Activated CD4-positive, alpha-beta T cell treated with anti-CD3 and anti-CD28 coated beads, Interleukin-2, amount 10 ng/mL, durations not matched to agents 7 days and 5 days (primary cell): ENCODE measurements at places on chromosomes 4 and X.

GRCh38 chr4:26104056-26104685 lies 190.2 kb downstream of the SMIM20 start:
- H3K27me3 ChIP-seq, result peaks cover 5% of the 10 kb centered on the region
- H3K4me1 ChIP-seq, result peaks cover 6% of the 10 kb centered on the region
- H3K4me3 ChIP-seq, result no peak overlapping the region
- no peak for DNase-seq

GRCh38 chr4:95572304-95572991 lies 23.7 kb upstream of the UNC5C start:
- no peaks in the 10 kb centered on the region for H3K36me3 ChIP-seq
- H3K4me3 ChIP-seq, result no peak overlapping the region
- DNase-seq, result no peak
- H3K27me3 ChIP-seq, result peaks cover 6% of the 10 kb centered on the region
- H3K27ac ChIP-seq, result no peak overlapping the region

DNA sequence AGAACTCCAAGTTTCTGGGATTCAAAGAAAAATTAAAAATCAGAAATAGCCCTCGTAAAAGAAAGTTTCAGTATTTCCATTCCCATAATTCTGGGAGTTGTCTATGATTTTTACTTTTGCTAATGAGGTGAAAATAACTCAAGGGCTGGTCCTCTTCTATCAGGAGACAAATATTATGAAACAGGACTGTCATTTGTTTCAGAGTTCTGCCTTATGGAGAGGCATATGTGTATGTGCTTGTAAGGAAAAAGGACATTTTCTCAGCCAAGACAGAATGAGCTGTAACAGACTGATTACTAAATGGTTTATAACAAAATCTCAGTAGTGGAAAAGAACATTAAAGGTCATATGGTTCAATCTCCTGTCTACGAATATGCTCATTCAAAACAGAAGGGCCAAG lies 59.0 kb upstream of the TAB3 start:
- no peak overlapping the region for H3K4me3 ChIP-seq
- no peaks in the 10 kb centered on the region for H3K4me1 ChIP-seq
- peaks cover 2% of the 10 kb centered on the region for H3K27me3 ChIP-seq
- no peaks in the 10 kb centered on the region for H3K36me3 ChIP-seq
- DNase-seq, result no peak

- no peak for DNase-seq
- no peaks in the 10 kb centered on the region for H3K4me1 ChIP-seq
- no peaks in the 10 kb centered on the region for H3K27me3 ChIP-seq
- H3K27ac ChIP-seq, result no peak overlapping the region
- no peak overlapping the region for H3K4me3 ChIP-seq
- no peaks in the 10 kb centered on the region for H3K36me3 ChIP-seq
Observed at GRCh38 chrX:37644381-37645305, 40.9 kb upstream of the XK start.

DNA sequence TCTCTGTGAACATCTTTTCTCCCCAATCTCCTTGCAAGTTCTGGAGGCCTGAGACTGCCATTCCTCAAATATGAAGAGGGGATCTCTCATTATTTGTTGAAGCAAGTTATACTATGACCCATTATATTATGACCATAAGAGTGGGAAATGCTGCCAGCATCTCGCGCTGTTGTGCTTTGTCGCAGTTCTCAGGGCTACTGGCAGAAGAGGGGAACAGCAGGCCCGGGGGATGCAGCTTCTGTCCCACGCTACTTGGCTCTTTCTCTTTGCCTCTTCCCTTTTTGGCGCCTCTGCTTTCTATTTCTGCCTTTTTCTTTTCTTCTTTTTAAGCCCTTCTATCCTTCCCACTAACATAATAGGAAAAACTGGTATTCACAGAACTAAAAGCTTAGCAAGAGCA lies 64.2 kb downstream of the GEMIN8 start:
- H3K27me3 ChIP-seq, result no peaks in the 10 kb centered on the region
- no peak overlapping the region for H3K27ac ChIP-seq
- no peaks in the 10 kb centered on the region for H3K4me1 ChIP-seq
- DNase-seq, result no peak
- H3K36me3 ChIP-seq, result no peaks in the 10 kb centered on the region

GRCh38 chr4:47914220-47914925 lies at the start of gene NFXL1:
Gene NFXL1, minus strand, starts transcription at chr4:47914583. Its CDS starts 380 bp downstream, at chr4:47914203.
- peak; percentile 97 for DNase-seq
- peak within 1 kb of the TSS; percentile 97 for H3K4me3 ChIP-seq
- no peaks in the 10 kb centered on the region for H3K27me3 ChIP-seq
- H3K4me1 ChIP-seq, result peaks cover 36% of the 10 kb centered on the region
- peak within 1 kb of the TSS; percentile 94 for H3K27ac ChIP-seq

GRCh38 chr4:182449930-182450439 lies 206.8 kb downstream of the TENM3 start:
- no peak overlapping the region for H3K4me3 ChIP-seq
- peaks cover 62% of the 10 kb centered on the region for H3K27me3 ChIP-seq
- DNase-seq, result no peak
- peaks cover 3% of the 10 kb centered on the region for H3K36me3 ChIP-seq
- peaks cover 14% of the 10 kb centered on the region for H3K4me1 ChIP-seq

GRCh38 chrX:153717445-153717844 lies 6.7 kb downstream of the BCAP31 start:
- no peaks in the 10 kb centered on the region for H3K27me3 ChIP-seq
- H3K4me3 ChIP-seq, result no peak overlapping the region
- peaks cover 11% of the 10 kb centered on the region for H3K4me1 ChIP-seq
- H3K36me3 ChIP-seq, result peaks cover 39% of the 10 kb centered on the region

- no peak overlapping the region for H3K4me3 ChIP-seq
- no peaks in the 10 kb centered on the region for H3K4me1 ChIP-seq
- DNase-seq, result no peak
- H3K27me3 ChIP-seq, result no peaks in the 10 kb centered on the region
- H3K27ac ChIP-seq, result no peak overlapping the region
Observed at GRCh38 chr4:165692082-165692481, 181.0 kb upstream of the TLL1 start.

GRCh38 chr4:4794421-4794820 lies 65.0 kb upstream of the MSX1 start:
- no peaks in the 10 kb centered on the region for H3K27me3 ChIP-seq
- DNase-seq, result no peak
- H3K4me1 ChIP-seq, result no peaks in the 10 kb centered on the region
- H3K27ac ChIP-seq, result no peak overlapping the region
- H3K36me3 ChIP-seq, result no peaks in the 10 kb centered on the region
- no peak overlapping the region for H3K4me3 ChIP-seq

- no peaks in the 10 kb centered on the region for H3K27me3 ChIP-seq
- H3K36me3 ChIP-seq, result peaks cover 22% of the 10 kb centered on the region
- peaks cover 34% of the 10 kb centered on the region for H3K4me1 ChIP-seq
- H3K27ac ChIP-seq, result peak overlapping the region; percentile 67
Observed at GRCh38 chr4:185344743-185345538, 50.8 kb downstream of the LRP2BP start.

GRCh38 chr4:106530024-106530361 lies 161.4 kb upstream of the GIMD1 start:
- no peaks in the 10 kb centered on the region for H3K36me3 ChIP-seq
- no peak overlapping the region for H3K27ac ChIP-seq
- DNase-seq, result no peak
- no peak overlapping the region for H3K4me3 ChIP-seq

DNA sequence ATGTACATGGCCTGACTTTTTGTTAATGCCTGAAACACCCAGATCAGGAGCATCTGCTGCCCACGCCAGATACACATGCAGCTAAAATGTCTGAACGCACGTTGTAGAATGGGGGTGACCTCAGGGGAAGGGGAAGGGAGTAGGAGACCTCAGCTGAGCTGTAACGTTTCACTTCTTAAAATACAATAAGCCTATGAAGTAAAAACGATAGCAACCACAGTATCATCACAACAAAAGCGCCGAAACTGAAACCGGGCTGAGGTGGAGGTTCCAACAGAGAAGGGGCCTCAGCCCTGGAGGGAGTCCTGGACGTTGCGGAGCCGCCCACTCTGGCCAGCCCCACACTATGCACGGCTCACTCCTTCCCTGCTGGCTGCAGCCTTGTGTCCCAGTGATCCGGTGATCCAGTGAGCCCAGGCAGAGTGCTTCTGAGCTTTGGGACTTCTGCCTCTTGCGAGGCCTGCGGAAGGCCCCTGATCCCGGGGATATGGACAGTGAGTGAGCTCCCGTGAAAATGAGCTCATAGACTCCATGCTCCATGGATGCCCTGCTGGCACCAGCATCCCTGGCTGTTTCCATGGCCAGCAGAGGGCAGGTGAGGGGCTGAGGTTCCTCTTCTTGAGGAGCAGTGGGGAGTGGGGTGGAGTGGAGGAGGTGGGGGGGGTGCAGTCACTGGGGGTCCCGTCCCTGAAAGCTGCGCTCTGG lies 52.0 kb downstream of the HMX1 start:
- H3K4me1 ChIP-seq, result no peaks in the 10 kb centered on the region
- DNase-seq, result no peak
- H3K27me3 ChIP-seq, result peaks cover 4% of the 10 kb centered on the region
- H3K4me3 ChIP-seq, result no peak overlapping the region
- H3K27ac ChIP-seq, result no peak overlapping the region
- no peaks in the 10 kb centered on the region for H3K36me3 ChIP-seq

DNA sequence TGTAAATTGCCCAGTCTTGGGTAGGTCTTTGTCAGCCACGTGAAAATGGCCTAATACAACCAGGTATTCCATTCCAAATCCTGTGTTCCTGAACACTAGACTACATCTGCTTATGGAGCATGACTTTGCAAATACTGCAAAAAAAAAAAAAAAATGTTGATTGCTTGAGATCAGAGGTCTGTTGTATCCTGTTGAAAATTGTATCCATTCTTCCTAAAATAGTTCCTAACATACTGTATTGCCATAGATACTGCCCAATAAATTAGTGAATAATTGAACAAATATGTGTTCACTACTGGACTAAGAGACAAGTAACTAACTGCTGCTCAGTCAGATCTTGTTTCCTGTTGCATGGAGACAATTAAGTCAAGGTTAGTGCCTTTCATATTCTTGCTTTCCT lies 164.3 kb upstream of the PABPC4L start:
- DNase-seq, result no peak
- H3K36me3 ChIP-seq, result no peaks in the 10 kb centered on the region
- H3K4me3 ChIP-seq, result no peak overlapping the region
- H3K27ac ChIP-seq, result no peak overlapping the region
- no peaks in the 10 kb centered on the region for H3K27me3 ChIP-seq

DNA sequence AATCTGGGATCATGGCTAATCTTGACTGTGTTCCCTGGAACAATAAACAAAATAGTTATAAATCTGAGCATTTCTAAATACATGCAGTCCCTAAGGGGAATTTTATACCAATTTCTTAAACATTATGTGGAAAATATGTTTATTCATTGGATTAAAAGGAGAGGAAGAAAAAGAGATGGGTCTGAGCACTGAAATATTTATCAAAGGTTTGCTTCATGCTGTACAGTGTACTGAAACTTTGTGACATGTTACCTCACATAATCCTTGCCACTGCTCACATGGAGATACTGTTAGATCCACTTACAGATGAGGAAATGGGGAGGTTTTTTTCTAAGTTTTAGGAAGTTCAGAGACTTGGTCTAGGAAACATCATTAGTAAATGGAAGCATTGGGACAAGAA lies 443.6 kb downstream of the SPRY1 start:
- H3K36me3 ChIP-seq, result no peaks in the 10 kb centered on the region
- DNase-seq, result no peak
- H3K27ac ChIP-seq, result no peak overlapping the region
- H3K4me3 ChIP-seq, result no peak overlapping the region

GRCh38 chrX:40006106-40007017 lies 91.4 kb downstream of the BCOR start:
- H3K36me3 ChIP-seq, result no peaks in the 10 kb centered on the region
- no peak overlapping the region for H3K27ac ChIP-seq
- DNase-seq, result no peak
- H3K27me3 ChIP-seq, result peaks cover 40% of the 10 kb centered on the region
- H3K4me1 ChIP-seq, result peaks cover 30% of the 10 kb centered on the region

DNA sequence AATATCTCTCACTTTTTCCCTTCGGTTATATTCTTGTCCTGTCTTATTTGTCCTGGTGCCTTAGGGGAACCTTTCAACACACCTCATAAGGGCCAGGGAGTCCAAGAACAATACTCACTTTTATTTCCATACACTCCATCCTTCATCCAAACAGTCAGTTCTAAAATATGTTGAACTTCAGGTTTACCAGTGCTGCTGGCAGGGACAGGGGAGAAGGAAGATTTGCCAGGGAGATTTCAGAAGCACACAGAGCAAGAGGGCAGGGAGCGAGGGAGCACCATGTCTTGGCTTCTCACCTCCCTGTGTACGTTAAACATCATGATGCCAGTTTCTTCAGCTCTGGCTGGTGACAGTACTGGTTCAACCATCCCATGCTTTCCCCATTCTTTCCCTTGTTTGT lies 631.1 kb upstream of the FAT1 start:
- DNase-seq, result no peak
- no peak overlapping the region for H3K27ac ChIP-seq
- H3K4me1 ChIP-seq, result no peaks in the 10 kb centered on the region

- no peak for DNase-seq
- H3K4me1 ChIP-seq, result peaks cover 3% of the 10 kb centered on the region
- H3K27me3 ChIP-seq, result no peaks in the 10 kb centered on the region
Observed at GRCh38 chr4:124025000-124025399, 628.4 kb downstream of the SPRY1 start.

DNA sequence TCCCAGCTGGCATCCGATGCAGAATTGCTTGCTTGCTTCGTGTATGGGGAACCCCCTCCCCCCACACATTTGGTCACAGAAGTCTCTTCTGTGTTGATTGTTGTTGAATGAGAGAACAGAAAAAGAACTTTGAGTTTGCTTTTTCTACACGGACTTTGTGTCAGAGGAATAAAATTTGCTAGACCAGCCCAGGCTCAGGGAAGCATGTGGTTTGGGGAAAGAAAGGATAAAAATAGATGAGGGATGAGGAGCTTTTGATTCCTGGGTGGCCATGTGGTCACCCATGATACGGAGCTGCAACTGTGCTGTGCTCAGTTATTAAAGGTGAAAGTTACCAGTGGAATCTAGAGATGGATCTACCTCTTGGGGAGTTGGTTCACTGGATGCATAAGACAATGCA lies 34.2 kb upstream of the ESX1 start:
- H3K4me3 ChIP-seq, result no peak overlapping the region
- DNase-seq, result no peak
- H3K27ac ChIP-seq, result no peak overlapping the region
- peaks cover 2% of the 10 kb centered on the region for H3K27me3 ChIP-seq
- H3K4me1 ChIP-seq, result no peaks in the 10 kb centered on the region
- H3K36me3 ChIP-seq, result no peaks in the 10 kb centered on the region

GRCh38 chr4:164095313-164096110 lies 601.0 kb downstream of the TMA16 start:
- no peaks in the 10 kb centered on the region for H3K27me3 ChIP-seq
- no peaks in the 10 kb centered on the region for H3K36me3 ChIP-seq
- no peak overlapping the region for H3K4me3 ChIP-seq
- DNase-seq, result no peak
- no peaks in the 10 kb centered on the region for H3K4me1 ChIP-seq

DNA sequence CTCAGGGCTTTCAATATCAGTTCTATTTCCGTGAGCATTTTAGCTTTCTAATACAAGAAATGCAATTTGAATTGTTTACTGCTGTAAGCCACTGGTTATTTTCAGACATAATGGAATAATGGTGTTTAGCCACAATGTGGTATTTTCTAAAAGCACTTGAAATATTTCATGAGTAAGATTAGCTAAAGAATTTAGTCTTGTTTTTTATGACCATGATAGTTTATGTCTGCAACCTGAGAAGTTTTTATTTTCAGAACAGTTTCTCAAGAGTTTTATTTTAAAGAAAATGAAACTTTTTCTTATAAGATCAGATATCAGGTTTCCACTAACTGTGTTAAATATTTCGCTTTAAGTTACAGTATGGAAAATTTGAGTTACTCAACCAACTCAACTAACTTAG lies 60.2 kb downstream of the SLIT2 start:
- DNase-seq, result no peak
- no peaks in the 10 kb centered on the region for H3K4me1 ChIP-seq
